Hematopoietic multipotent progenitor cell (in vitro differentiated cells): ENCODE measurements at places on chromosomes 12 and 14. TPM values are rescaled to one million over a fixed set of nuclear protein-coding genes. Genes with fewer than 3 reads are reported as not detected.

DNA sequence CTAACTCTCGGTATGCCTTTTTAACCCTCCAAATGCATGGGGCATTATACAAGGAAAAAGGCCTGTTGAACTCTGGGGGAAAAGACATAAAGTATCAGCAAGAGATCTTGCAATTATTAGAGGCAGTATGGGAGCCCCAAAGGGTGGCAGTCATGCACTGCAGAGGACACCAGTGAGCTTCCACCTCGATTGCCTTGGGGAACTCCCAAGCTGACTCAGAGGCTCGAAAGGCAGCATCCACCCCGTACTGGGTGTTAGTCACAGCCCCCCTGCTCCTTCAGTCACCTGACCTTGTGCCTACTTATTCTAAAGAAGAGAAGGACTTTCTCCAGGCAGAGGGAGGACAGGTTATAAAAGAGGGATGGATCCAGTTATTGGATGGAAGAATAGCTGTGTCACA lies 781.4 kb upstream of the TMEM132C start:
- DNase-seq = peak; percentile 11

DNA sequence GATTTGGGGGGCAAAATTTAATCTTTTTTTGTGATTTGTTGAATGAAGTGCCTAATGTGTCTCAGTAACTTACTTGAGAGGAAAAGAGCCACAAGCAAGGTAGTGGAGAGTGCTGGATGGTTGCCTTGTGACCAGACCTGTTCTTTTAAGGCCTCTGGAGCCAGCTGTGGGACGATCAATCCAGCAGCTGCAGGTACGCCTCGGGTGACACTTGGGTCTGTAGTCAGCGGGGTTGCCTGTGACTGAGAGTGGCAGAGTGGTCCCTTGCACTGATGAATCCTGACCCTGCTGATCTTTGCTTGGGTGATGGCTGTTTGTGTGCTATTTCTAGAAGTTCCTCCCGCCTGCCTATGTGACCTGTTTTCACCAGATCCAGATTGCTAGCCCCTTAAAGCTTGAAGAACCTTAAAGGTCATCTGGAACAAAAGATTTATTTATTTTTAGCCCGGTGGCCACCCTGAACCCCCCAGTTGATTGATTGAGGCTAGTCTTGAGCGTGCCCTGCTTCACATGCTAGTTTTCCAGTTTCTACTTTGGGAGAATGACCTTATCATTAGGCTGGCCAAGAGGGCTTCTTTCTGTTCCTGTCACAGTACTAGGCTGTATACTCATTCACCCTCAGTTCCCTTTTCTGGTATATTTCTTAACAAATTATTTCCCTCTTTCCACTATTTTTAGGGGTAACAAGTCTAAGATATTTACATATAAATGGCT lies 23.2 kb downstream of the PRKCH start:
- no peak for DNase-seq

DNA sequence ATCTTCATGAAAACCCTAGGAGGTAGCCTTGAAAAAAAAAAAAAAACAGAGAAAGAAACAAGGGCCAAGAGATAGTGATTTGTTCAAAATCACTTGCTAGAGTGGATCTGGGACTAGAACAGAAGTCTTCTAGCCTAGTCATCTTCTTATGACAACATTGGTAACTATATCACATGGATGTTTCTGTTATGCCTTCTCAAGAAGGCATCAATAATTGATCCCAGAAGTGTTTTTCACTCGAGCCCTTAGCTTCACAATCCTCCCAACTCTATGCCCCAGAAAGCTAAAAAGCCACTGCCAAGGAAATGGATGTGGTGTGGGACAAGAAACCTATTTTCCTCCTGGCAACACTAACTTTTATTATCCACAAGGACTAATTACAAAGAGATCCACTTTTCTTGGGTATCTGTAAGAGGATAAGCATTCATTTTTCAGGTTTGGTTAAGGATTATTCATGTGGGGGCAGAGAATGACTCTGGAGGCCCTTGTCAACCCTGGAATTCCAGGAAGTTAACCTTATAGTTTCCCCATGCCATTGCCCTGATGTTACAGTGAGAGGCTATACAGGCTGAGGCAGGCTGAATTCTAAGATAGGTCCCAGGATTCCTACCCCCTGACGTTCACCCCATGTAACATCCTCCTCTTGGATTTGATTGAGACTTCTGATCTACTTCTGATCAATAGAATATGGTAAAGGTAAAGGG lies 67.7 kb upstream of the CPM start:
- DNase-seq = no peak

- DNase-seq = no peak
Measured at GRCh38 chr12:21568115-21568514, 36.5 kb downstream of the GYS2 start.

GRCh38 chr12:28966046-28966780 lies 182.9 kb upstream of the FAR2 start:
- no peak for DNase-seq

DNA sequence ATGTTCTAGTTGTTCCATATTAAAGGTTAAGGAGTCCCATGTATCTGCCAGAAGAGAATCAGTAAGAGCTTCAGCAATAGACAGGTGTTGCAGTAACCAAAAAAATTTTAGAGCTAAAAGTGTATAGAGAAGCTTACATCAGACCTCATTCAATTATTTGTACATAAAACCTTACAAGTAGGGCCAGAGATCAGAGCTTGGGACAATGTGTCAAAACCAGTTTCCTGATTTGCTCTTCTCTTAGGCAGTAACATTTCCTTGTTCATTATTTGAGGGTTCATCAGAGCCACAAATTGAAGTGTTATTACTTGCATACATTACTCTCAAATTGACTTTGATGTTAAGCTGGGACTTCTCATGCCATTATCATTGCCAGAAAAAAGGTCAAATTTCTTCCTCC lies 55.5 kb upstream of the ATXN7L3B start:
- DNase-seq = no peak

RHEBL1 gene
- total RNA-seq = 2.7 TPM

DNA sequence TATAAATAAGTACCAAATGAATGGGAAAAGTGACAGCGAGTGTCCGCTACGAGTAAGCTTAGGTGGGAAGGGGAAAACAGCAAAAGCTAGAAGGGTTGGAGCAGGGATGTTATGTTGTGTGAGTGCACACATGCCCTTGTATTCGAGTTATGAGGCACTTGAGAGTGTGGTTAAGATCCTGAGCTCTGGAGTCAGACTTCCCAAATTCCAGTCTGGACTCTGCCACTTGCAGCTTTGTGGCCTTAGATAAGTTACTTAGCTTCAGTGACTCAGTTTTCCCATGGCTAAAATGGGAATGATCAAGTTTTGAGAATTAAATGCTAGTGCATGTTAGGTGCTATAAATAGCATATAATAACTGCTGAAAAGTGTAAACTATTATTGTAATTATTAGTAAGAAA lies 44.9 kb downstream of the KTN1 start:
- DNase-seq = no peak

- no peak for DNase-seq
Measured at GRCh38 chr12:61250303-61250702, 1009.9 kb upstream of the USP15 start.

GON7 gene
- total RNA-seq = 6.2 TPM

DNA sequence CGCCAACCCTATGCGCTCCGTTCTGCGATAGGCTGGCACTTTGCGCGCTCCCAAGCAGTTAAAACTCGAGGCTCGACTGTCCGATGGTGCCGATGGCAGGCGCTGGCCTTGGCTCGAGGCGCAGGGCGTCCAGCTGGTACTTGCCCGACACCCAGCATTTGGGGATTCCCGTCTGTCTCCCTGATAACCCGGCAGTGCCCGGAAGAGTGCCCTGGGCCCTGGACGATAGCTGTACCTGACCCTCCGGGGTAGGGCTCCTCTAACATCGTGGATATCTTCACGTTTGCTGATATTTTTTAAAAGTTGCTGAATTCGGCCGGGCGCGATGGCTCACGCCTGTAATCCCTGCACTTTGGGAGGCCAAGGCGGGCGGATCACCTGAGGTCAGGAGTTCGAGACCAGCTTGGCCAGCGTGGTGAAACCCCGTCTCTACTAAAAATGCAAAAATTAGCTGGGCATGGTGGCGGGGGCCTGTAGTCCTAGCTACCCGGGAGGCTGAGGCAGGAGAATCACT lies 908 bp upstream of the WIF1 start:
- DNase-seq = no peak

DNA sequence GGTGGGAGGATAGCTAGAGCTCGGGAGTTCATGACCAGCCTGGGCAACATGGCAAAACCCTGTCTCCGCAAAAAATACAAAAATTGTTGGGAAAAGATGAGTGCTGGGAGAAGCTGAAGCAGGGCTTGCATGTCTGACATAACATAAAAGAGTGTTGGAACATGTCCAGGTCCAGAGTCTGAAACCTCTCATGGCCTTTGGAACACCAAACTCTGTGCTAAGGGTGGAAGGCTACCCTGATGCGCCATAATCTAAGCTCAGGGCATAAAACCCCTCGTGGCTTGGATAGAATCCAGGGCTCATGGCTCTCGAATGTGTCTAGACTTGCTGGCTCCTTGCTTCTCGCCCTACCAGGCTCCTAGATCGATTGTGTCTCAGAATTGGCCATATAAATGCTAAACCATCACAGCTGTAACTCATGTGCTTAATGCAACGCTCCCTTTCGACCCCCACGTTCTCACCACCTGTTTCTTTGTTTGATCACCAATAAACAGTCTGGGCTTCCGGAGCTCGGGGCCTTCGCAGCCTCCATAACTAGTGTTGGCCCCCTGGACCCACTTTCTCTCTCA lies 6.7 kb upstream of the CLEC7A start:
- no peak for DNase-seq

DNA sequence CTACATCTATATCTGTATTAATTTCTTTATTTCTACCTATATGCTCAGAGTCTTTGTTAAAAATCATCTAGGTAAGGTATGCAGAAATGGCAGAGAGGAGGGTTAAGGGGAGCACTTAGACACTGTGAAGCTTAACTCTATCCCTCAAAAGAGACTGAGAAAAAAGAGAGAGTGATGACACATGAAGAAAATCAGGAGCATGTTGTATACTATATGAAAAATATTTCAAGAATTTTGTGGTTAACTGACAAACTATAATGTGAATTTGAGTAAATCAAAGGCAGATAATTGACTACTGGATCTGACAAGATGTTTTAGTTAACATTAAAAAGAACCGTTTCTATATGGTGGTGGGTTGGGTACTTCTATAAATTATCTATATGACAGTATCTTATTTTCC lies 1814.2 kb upstream of the SEL1L start:
- no peak for DNase-seq

DNA sequence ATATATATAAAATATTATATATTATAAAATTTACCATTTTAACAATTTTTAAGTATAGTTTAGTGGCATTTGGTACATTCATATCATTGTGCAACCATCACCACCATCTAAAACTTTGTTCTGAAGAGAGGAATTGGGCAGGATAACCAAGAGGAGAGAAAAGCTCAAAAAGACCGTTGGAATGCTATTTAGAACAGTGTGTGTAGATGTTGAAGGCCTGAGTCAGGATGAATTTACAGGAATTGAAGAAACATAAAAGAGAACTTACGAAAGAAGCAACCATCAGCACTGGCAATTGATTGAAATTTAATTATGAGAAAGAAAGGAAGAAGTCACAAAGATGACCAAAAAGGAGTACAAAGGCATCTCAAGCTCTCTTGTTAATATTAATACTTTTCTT lies 196.9 kb upstream of the PWP1 start:
- DNase-seq = no peak

RDH12 gene
- not detected for total RNA-seq

- DNase-seq = no peak
Measured at GRCh38 chr12:11685316-11685715, 35.8 kb downstream of the ETV6 start.

ERP27 gene
- 1.3 TPM for total RNA-seq

DNA sequence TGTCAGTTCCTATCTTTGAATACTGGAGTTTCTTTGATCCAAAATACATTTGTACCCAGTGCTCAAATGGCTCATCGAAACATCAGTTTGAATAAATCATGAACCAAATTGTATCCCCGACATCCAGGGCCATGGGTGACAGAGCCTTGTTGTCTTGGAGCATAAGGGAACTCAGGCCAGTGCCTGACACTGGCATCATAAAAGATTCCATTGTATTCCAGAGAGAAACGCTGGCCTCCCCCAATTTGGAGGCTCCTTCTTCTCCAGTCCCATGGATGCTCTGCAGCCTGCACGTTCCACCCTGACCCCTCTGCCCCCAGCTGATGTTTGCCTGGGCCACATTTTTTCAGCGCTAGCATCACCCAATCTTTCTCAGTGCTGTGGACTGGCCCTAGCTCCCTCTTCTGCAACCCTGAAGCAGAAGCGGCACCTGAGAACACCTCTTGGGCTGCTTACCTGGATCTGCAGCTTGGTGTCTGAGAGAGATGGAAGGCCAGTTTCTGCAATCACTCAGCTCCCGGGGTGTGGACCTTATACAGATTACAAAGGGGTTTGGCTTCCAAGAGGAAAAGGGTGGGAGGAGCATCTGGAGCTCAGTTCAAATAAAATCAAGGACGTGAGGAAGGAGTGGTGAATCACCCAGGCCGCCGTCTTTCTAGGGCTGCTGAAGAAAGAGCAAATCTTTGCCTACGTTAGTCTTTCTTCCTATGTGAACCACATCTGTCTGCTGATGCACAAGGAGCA lies at the start of gene RNASE1:
Gene RNASE1 (minus strand): TSS at position 504 of the 744 bp plus-strand sequence. CDS start 776 bp downstream, outside the sequence.
- DNase-seq = no peak

DNA sequence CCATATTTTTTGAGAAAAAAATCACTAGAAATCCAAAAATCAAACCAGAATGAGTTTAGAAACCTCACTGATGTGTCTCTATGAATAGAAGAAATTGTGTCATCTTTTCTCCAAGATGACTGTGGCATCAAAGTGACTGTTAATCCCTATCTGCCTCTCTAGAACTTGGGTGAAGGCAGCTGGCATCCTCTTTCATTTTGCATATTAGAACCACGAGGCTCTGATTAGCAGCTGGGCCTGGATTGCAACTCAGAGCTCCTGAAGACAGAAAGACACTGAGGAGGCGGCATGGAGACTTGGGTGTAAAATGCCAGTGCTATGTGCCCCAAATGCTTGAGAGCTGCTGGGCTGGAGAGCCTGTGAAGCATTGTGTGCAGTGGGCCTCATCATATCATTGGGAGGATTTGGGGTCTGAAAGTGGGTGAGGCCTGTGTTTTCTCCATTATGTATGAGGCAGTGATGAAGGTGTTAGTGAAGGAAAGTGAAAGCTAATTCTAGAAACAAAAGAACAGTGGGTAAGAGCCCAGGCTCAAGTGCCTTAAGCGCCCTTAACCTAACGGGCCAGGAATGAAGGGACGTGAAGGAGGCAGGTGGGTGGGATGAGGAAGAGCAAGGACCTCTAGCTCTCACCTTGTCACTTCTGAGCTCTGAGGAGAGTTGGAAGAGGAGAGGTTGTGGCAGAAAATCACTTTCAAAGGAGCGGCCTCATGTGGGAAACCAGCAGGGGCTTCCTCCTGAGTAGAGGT lies 26.2 kb downstream of the NKX2-8 start:
- no peak for DNase-seq

GRCh38 chr12:128611736-128612135 lies 212.0 kb downstream of the SLC15A4 start:
- no peak for DNase-seq

GARIN6 gene
- total RNA-seq = not detected

PIWIL1 gene
- total RNA-seq = not detected
